GM12878 (cell line): ENCODE measurements at places on chromosomes 1 and 21.

- no peak for DNase-seq
- H3K36me3 ChIP-seq: no peaks in the 10 kb centered on the region
- H3K27ac ChIP-seq: no peak overlapping the region
- H3K4me3 ChIP-seq: no peak overlapping the region
- no peaks in the 10 kb centered on the region for H3K4me1 ChIP-seq
- H3K27me3 ChIP-seq: no peaks in the 10 kb centered on the region
Observed at GRCh38 chr21:26199456-26199855, 28.9 kb upstream of the APP start.

DNA sequence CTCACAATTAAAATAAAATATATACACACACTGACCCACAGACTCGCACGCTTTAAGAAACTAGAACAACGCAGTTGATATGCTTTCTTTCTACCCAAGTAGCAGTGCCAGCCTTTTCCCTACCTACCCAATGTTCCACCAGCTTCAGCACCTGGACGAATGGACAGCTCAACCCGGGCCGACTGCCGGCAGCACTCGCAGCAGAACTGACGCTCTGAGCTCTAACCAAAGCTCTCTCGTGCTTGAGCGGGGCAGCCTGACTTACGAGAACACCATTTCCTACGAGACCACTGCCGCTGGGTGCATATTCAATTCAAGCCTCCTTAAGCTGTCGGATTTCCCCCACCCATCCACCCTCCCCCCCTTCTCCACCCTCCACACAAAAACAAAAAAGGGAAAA is 127.4 kb upstream of the DPYD start:
- H3K27ac ChIP-seq: no peak overlapping the region
- DNase-seq: no peak
- H3K4me1 ChIP-seq: no peaks in the 10 kb centered on the region
- H3K27me3 ChIP-seq: peaks cover 11% of the 10 kb centered on the region

DNA sequence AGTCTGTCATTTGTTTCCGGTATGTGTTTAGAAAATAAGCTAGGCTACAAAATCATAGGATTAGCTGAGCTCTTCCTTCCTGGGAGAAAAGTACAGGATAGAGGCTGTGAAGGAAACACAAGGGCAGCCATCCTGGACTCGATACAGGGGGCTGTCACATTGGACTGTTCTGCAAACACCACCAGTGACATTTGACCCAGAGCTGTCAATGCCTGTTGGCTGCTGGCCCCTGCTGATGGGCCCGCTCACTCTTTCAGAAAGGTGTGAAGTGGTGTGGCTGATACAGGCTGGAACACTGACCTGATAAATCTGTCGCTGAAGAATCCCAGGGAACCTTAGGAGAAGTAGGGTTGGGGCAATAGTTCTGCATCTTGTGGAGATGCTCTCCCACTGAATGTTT is 183.1 kb downstream of the RHOU start:
- no peaks in the 10 kb centered on the region for H3K36me3 ChIP-seq
- H3K27ac ChIP-seq: no peak overlapping the region
- H3K4me3 ChIP-seq: no peak overlapping the region
- DNase-seq: no peak
- H3K4me1 ChIP-seq: no peaks in the 10 kb centered on the region
- no peaks in the 10 kb centered on the region; the same call in 1 of the 2 replicates for H3K27me3 ChIP-seq

DNA sequence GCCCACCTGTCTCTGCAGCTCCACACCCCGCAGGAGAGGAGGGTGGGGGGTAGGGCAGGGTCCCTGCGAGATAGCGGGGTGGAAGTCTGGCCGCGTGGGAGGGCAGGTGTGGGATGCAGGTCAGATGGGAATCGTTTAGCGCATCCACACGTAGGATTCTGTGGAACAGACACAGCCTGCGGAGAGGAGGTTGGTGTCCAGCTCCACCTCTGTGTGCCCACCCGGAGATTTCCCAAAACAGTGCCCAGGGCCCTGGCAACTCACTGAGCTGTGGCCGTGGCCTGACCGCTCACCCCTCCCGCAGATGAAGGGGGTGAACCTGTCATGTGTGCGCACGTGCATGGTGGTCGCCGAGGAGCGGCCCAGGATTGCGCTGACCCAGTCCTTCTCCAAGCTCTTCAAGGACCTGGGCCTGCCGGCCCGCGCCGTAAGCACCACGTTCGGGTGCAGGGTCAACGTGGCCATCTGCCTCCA is 46.9 kb downstream of the S100B start:
- H3K36me3 ChIP-seq: peaks cover 6% of the 10 kb centered on the region
- peaks cover 2% of the 10 kb centered on the region; the same call in 1 of the 2 replicates for H3K4me1 ChIP-seq
- DNase-seq: no peak
- H3K4me3 ChIP-seq: no peak overlapping the region
- no peaks in the 10 kb centered on the region for H3K27me3 ChIP-seq

GRCh38 chr1:30024411-30025195 is 698.8 kb downstream of the MATN1 start:
- H3K27me3 ChIP-seq: no peaks in the 10 kb centered on the region
- no peaks in the 10 kb centered on the region for H3K4me1 ChIP-seq
- no peak overlapping the region for H3K4me3 ChIP-seq
- H3K36me3 ChIP-seq: no peaks in the 10 kb centered on the region
- no peak for DNase-seq
- no peak overlapping the region for H3K27ac ChIP-seq

DNA sequence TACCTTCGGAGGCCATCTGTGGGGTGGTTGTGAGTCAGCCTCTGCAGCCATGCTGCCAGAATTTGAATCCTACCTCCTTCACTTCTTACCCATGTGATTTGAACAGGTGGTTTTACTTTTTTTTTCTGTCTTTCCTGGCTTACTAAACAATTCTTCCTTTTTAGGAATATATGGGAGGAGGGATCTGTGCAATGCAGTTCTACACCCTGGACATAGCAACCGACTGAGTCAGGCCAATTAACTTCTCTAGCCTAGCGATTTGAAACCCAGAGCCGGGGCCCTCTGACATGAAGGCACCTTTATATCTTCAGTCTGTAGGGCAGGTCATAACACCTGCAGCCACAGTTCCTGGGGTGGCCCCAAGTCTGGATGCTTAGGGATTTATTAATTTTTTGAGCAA is 83.6 kb downstream of the ST6GALNAC3 start:
- no peaks in the 10 kb centered on the region for H3K4me1 ChIP-seq
- H3K27me3 ChIP-seq: no peaks in the 10 kb centered on the region
- H3K36me3 ChIP-seq: no peaks in the 10 kb centered on the region
- no peak overlapping the region for H3K27ac ChIP-seq
- no peak for DNase-seq

GRCh38 chr21:36403713-36404112 is 18.5 kb downstream of the CHAF1B start:
- peaks cover 5% of the 10 kb centered on the region for H3K36me3 ChIP-seq
- H3K4me1 ChIP-seq: no peaks in the 10 kb centered on the region
- no peak overlapping the region for H3K4me3 ChIP-seq
- no peak overlapping the region for H3K27ac ChIP-seq
- DNase-seq: no peak

DNA sequence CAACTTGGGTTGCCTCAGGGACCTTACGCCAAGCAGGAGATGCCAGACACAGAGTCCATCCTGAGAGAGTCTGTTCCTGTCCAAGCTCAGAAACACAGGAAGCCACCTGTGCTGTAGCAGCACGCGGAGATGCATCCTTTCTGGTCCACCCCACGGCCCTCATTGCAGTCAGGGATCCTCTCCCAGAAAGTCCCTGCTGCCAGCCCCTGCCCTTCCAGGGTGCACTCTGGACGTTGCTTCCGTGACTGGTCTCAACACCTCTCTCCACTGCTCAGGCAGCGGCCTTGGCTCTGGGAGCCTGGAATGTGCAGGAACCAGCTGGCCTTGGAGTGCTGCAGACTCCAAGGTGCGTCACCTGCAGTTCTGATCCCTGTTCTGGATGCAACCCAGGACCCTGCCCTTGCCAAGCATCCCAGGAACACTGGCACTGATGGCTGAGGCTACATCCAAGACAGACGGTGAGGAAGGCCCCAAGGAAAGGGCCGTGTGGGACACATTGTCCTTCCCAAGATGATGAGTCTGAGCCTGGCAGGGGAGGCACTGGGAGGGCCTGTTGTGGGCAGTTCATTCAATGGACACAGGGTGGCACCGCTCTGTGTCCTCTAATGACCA is 21.7 kb upstream of the COL6A1 start:
- no peak overlapping the region for H3K4me3 ChIP-seq
- no peak overlapping the region for H3K27ac ChIP-seq

- DNase-seq: no peak
- peaks cover 35% of the 10 kb centered on the region for H3K27me3 ChIP-seq
- H3K36me3 ChIP-seq: no peaks in the 10 kb centered on the region
- no peak overlapping the region for H3K27ac ChIP-seq
Observed at GRCh38 chr1:63316984-63317816, 5.2 kb upstream of the FOXD3 start.

GRCh38 chr1:56045477-56045876 is 533.9 kb downstream of the PLPP3 start:
- H3K36me3 ChIP-seq: no peaks in the 10 kb centered on the region
- H3K4me3 ChIP-seq: no peak overlapping the region
- peaks cover 8% of the 10 kb centered on the region for H3K4me1 ChIP-seq
- no peak overlapping the region for H3K27ac ChIP-seq
- H3K27me3 ChIP-seq: no peaks in the 10 kb centered on the region

- H3K4me1 ChIP-seq: no peaks in the 10 kb centered on the region
- no peaks in the 10 kb centered on the region for H3K27me3 ChIP-seq
- no peak for DNase-seq
- no peak overlapping the region for H3K27ac ChIP-seq
- no peaks in the 10 kb centered on the region for H3K36me3 ChIP-seq
Observed at GRCh38 chr1:216044538-216044937, 378.7 kb downstream of the USH2A start.

DNA sequence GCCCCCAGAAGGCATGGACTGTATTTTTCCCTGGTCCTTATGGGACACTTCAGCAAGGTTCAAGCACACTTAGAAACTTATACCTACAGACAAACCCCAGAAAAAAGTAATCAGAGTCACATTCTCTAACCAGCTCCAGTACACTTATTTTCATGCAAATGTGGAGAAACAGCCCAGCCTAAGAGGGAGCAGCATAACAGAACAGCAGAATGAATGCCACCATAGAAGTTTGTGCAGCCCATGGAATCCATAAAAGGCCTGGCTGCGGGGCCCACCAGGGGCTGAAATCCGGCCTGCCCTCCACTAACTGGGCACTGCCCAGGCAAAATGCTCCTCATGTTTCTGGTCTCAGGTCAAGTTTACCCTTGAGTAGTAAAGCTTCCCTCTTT is 60.4 kb upstream of the ATP1A1 start:
- H3K4me3 ChIP-seq: no peak overlapping the region
- H3K27me3 ChIP-seq: no peaks in the 10 kb centered on the region
- no peak overlapping the region for H3K27ac ChIP-seq
- H3K4me1 ChIP-seq: no peaks in the 10 kb centered on the region
- H3K36me3 ChIP-seq: no peaks in the 10 kb centered on the region

- 0 out of 2 replicates have a peak, but pooled peaks cover 2% of the 10 kb centered on the region for H3K36me3 ChIP-seq
- DNase-seq: no peak
- peak overlapping the region; percentile 73 for H3K27ac ChIP-seq
- peaks cover 13% of the 10 kb centered on the region; the same call in 1 of the 2 replicates for H3K4me1 ChIP-seq
Observed at GRCh38 chr1:180154003-180154324, 705 bp upstream of the QSOX1 start.

- DNase-seq: no peak
- no peak overlapping the region for H3K27ac ChIP-seq
- H3K4me3 ChIP-seq: no peak overlapping the region
- no peaks in the 10 kb centered on the region for H3K4me1 ChIP-seq
- H3K27me3 ChIP-seq: no peaks in the 10 kb centered on the region
- H3K36me3 ChIP-seq: no peaks in the 10 kb centered on the region
Observed at GRCh38 chr1:91854852-91855534, 31.0 kb downstream of the TGFBR3 start.

GRCh38 chr1:51139474-51139873 is 37.4 kb downstream of the C1orf185 start:
- H3K27ac ChIP-seq: no peak overlapping the region
- no peaks in the 10 kb centered on the region for H3K36me3 ChIP-seq
- no peak for DNase-seq
- H3K4me3 ChIP-seq: no peak overlapping the region
- no peaks in the 10 kb centered on the region; the same call in 1 of the 2 replicates for H3K4me1 ChIP-seq

DNA sequence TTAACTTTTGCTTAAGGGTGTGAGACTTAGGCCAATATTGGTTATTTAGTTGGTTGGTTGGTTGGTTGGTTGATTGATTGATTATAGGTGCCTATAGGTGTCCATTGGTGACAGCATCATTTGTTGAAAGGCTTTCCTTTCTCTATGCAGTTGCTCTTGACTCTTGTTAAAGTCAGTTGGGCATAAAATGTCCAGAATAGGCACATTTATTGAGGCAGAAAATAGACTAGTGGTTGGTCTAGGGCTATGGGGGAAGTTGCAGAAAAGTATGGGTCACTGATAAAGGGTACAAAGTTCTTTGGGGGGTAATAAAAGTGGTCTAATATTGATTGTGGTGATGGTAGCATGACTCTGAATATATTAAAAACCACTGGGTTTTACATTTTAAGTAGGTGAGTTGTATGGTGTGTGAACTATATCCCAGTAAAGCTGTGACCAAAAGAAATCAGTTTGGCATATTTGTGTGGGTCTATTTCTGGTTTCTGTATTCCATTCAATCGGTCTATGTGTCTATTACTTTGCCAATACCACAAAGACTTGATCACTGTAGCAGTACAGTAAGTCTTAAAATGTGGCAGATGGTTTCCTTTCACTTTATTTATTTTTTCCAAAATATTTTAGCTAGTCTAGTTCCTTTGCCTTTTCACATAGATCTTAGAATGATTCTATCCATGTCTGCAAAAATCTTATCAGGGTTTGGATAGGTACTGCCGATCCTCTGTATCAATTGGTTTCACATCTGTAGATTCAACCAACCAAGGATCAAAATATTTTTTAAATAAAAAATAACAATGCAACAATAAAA is 63.0 kb downstream of the ATP1A1 start:
- H3K36me3 ChIP-seq: no peaks in the 10 kb centered on the region
- no peaks in the 10 kb centered on the region for H3K4me1 ChIP-seq
- DNase-seq: no peak
- no peaks in the 10 kb centered on the region; the same call in 1 of the 2 replicates for H3K27me3 ChIP-seq
- H3K4me3 ChIP-seq: no peak overlapping the region

- H3K36me3 ChIP-seq: no peaks in the 10 kb centered on the region
- no peaks in the 10 kb centered on the region for H3K27me3 ChIP-seq
- DNase-seq: no peak
- no peaks in the 10 kb centered on the region for H3K4me1 ChIP-seq
- no peak overlapping the region for H3K27ac ChIP-seq
Observed at GRCh38 chr21:26207021-26207420, 36.5 kb upstream of the APP start.

GRCh38 chr1:70856201-70856600 is 191.4 kb downstream of the PTGER3 start:
- H3K36me3 ChIP-seq: no peaks in the 10 kb centered on the region
- H3K27ac ChIP-seq: no peak overlapping the region
- no peak overlapping the region for H3K4me3 ChIP-seq
- no peaks in the 10 kb centered on the region for H3K4me1 ChIP-seq
- H3K27me3 ChIP-seq: no peaks in the 10 kb centered on the region
- no peak for DNase-seq

GRCh38 chr1:50750021-50750619 is 209.9 kb downstream of the FAF1 start:
- H3K27me3 ChIP-seq: no peaks in the 10 kb centered on the region
- H3K36me3 ChIP-seq: no peaks in the 10 kb centered on the region
- no peak overlapping the region for H3K4me3 ChIP-seq
- no peak for DNase-seq
- H3K27ac ChIP-seq: no peak overlapping the region
